Kidney capillary endothelial cell (primary cell): ENCODE measurements at places on chromosomes 3 and 15.

GRCh38 chr15:77225088-77225487 is 154.2 kb upstream of the TSPAN3 start:
- no peak for DNase-seq

DNA sequence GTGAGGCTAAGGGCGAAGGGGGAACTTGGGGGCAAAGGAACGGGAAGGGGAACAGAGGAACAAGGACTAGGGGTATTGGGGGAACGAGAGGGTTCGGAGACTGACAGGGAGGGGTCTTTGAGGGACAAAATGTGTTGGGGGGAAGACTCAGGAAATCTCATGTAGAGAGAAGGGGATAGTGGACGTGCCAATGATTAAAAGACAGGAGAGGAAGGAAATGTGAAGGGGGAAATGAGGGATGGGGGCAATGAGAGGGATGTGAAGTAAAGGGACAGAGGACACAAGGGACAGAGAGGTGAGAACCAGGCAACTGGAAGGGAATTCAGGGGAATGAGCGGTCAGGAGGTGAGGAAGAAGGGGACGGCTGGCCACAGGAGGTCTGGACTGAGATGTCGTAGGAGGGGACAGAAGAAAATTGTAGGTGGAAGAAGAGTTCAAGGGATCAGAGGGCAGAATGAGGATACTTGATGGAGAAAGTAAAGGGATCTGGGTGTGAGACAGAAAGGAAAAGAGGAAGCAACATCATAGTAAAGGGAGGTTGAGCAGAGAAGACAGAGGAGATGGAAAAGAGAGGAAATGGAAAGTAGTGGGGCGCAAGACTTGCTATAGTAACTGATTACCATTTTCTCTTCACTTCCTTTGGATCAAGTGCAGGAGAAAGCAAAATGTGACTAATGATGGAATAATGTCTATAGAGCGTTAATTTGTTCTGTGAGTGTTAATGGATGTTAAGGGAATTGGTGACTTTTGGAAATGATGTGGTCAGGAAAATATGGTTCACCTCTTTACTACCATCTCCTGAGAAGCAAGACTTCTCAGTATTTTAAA is 749 bp downstream of the RAB8B start:
- DNase-seq: peak; percentile 40

DNA sequence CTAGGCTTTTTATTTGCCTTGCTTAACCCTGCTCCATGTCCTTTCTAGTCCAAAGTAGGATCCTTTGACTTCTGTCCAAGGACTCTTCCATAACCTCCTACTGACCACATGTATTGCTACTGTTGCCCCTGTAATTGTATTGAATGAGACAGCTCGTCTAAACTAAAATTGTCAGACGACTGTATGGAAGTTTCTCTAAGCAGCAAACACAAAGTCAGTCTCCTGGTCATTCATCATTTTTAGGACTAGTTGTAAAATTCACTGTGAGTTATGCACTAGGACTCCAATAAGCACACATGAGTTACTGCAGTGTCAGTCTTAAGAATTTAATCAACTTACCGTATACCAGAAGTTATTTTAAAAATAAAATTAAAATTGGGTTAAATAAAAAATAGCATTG is 32.8 kb downstream of the SLTM start:
- no peak for DNase-seq

GRCh38 chr3:42270561-42270960 is 4.6 kb upstream of the CCK start:
- DNase-seq: no peak

DNA sequence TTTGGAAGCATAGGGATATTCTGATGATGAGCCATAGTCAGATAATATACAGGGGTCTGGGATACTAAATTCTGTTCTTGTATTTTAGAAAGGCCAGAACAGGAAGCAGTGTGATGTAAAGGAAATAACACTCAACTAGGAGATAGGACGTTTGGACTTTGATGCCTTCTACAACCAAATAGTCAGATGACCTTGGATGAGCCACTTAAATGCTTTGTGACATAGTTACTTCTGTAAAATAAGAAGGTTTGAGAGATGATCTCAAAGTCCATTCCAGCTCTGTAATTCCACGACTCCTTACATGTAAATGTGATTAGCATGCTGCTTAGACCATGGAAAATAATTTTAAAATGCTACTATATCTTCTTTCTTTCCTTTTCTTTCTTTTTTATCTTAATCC is 29.5 kb upstream of the CCDC54 start:
- no peak for DNase-seq
